ENCODE measurements at places on chromosomes 4 and X. TPM values are rescaled to one million over a fixed set of nuclear protein-coding genes. Genes with fewer than 3 reads are reported as not detected.

The MAGEA2 gene
- 0.27 TPM for total RNA-seq

The CTAG1A gene
- total RNA-seq, result not detected

The CT55 gene
- total RNA-seq, result not detected

The LDB2 gene
- not detected for total RNA-seq

The AFP gene
- 0.91 TPM for total RNA-seq

The SLITRK2 gene
- total RNA-seq, result not detected

The ADH4 gene
- total RNA-seq, result not detected

The XPNPEP2 gene
- total RNA-seq, result not detected

The C4orf50 gene
- not detected for total RNA-seq

The PPP4R3C gene
- not detected for total RNA-seq

The KLHL5 gene
- 49.7 TPM for total RNA-seq

The KCNE5 gene
- total RNA-seq, result 0.24 TPM

The MGARP gene
- 0.30 TPM for total RNA-seq

The TRIML2 gene
- total RNA-seq, result 45.2 TPM

The SYTL5 gene
- total RNA-seq, result 0.34 TPM

The BMPR1B gene
- 4.8 TPM for total RNA-seq

The NPFFR2 gene
- total RNA-seq, result not detected

The MAGED4B gene
- 10.4 TPM for total RNA-seq

The CXorf38 gene
- 10.8 TPM for total RNA-seq
